ENCODE measurements at places on chromosomes 4 and X.
A peak's percentile ranks its signal among the peaks of the same experiment; 100 is the strongest.

GRCh38 chr4:2930758-2931511 is 32.3 kb downstream of the NOP14 start:
- DNase-seq, result no peak

GRCh38 chr4:6445403-6446129 is 26.8 kb downstream of the PPP2R2C start:
- no peak for DNase-seq

GRCh38 chr4:124790471-124790870 is 77.9 kb upstream of the ANKRD50 start:
- DNase-seq, result no peak

- DNase-seq, result no peak
Measured at GRCh38 chr4:73104695-73105094, 35.2 kb upstream of the COX18 start.

DNA sequence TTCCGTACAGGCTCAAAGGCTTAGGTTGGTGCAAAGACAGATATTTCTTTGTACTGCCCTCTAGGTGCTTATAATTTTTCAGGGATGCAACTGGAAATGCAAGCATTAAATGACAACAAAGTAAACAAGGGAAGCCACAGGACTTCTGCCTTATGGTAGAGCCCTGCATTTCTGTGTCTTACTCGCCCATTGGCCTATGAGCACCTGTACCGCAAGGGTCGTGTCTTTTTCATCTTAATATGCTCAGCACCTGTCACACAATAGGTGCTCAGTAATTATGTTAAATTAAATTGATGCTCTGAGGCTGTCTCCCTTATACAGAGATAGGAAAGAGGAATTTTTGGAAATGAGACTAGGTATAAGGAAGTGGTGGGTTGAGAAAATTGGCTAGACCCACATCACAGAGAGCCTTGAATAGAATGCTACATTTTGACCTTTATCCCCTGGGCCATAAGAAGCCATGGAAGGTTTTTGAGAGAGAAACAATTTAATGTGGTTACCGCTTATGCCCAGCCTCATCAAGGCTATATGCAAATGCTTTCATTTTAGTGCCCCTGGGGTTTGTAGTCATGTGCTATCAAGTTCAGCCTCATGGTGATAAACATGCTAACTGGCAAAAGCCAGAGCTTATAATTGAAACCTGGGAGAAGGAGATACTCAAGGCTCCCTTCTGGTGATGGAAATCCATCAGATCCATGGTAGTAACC is 16.3 kb downstream of the VSIG4 start:
- DNase-seq, result no peak

DNA sequence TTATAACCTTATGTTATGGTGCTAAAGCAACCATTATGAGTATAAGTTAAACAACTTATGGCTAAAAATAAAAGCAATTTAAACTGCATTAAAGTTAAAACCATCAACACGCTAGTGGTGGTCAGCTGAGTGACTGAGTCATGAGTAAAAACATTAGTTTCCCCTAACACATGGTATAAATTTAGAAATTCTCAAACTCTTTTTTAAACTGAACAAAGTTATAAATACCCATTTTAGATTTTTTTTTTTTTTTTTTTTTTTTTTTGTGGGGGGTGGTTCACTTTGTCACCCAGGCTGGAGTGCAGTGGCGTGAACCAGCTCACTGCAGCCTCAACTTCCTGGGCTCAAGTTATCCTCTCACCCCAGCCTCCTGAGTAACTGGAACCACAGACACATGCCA is 5.4 kb upstream of the BBS7 start:
- DNase-seq, result peak; percentile 13

DNA sequence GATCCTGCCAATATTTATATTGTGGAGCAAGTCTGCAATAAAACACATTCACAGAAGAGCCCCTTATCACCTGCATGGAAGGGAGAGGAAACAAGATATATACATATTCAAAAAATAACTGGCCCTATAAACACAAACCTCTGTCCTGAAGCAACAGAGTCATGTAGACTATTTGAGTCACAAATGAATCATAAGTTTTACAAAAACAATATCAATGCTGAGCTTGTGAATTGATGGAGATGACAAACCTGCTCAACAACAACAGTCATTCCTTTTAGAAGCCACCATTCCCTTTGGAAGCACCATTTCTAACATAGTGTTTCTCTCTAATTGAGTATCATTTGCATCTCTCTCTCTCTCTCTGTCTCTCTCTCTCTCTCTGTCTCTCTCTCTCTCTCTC is 313.9 kb downstream of the MID1IP1 start:
- no peak for DNase-seq

DNA sequence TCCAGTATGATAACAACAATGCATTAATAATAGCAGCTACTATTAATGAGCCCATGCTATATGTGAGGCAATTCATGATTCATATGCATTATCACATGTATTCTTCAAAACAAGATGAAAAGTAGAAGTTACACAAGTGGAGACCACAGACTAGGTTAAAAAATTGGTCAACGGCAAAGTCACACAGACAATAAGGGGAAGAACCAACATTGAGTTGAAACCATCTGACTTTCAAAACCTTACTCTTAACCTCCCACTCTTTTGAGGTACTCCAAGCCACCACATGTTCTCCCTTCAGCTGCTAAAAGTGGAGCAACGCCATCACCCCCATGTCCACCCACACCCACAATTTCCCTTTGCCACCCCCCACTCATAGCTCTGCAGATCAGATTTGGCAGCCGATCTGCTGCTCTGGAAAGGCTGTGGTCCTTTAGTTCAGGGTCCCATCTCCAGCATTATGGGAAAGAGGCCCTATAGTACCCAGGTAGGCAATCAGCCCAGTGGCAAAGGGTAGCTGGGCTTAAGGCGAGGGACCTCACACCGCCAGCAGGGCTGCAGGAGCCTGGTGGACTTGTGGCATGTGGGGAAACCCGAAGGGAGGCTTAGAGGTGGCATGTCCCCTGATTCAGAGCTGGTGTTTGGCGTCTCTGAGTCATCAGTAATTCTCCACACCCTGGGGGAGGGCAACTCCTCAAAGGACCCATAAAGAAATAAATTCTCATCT is 33.5 kb upstream of the CYBB start:
- DNase-seq, result no peak

- no peak for DNase-seq
Measured at GRCh38 chr4:167428156-167428555, 193.9 kb upstream of the SPOCK3 start.

GRCh38 chr4:68182382-68182820 is 52.7 kb upstream of the TMPRSS11F start:
- DNase-seq, result no peak

All from fibroblast of skin of abdomen (primary cell).